Activated CD8-positive, alpha-beta memory T cell treated with anti-CD3 and anti-CD28 coated beads for 4 hours (primary cell): ENCODE measurements at places on chromosomes 6 and 20.

DNA sequence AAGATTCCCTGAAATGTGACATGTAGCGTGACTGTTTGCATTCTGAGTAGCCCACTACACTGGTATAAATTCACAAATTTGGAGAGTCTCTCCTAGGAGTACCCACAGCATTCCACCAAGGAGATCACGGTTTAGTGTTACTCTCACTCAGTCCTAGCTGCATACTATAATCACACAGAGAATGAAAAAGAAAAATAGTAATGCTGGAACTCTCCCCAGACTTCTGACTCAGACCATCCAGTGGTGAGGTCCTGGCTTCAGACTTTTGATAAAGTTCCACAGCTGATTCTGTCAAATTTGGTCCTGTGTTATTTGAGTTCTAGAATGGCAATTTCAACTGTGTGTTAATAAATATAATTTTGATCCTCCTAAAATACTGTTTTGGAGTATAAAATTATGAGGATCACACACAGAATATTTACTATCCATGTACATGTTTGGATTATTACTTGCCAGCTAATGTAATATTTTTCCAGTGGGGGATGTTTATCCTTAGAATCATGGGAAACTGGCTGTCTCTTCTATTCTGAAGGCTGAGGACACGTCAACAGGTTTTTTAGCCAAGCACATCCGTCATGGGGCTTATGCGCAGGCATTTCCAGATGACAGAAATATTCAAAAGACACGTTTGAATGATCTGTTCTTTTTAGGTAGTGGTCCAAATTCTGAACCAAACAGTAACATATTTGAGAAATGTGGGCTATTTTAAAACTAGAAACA lies 5.1 kb upstream of the KIAA0408 start:
- no peak for DNase-seq

- no peak for DNase-seq
Observed at GRCh38 chr20:38700926-38701325, 23.4 kb upstream of the SLC32A1 start.

GRCh38 chr20:19964289-19965265 lies 52.6 kb upstream of the NAA20 start:
- DNase-seq, result no peak

- DNase-seq, result no peak
Observed at GRCh38 chr6:87473419-87473903, 687 bp downstream of the SLC35A1 start.

GRCh38 chr6:116239256-116239655 lies 14.6 kb downstream of the TSPYL4 start:
- DNase-seq, result no peak
